ENCODE measurements at places on chromosomes 16 and 17.

DNA sequence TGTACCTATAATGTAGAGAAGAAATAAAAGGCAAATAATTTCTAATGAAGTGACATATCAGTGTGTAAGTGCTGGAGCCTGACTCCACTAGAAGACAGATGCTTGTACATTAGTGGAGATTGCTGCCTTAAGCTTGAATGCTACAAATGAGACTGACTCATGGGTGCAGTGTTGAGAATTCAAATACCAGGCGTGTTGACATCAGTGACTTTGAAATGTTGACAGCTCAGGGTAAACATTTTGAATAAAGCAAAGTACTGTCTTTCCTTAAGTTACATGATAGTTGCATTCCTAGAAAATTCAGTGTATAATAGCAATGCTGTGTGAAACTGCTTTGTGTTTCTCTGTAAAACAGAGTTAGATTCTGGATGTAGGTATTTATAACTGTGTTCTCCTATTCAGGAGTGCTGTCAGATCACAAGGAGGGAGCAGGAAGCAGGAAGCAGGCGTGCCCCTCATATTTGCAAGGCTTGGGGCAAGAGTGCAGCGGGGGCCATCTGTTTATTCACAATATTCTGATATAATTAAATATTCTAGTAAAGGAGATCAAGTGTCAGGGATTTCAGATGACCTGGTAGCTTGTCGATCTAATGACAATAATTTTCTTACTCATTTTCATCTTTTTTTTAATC, 119.0 kb downstream of the SPECC1 start:
- DNase-seq: no peak

- DNase-seq: no peak
These were observed 15.1 kb upstream of the CBX4 start for GRCh38 chr17:79854080-79855060.

- no peak for DNase-seq
These were observed 440.3 kb upstream of the MAF start for GRCh38 chr16:80040814-80041213.

- DNase-seq: no peak
These were observed 40.5 kb downstream of the CMIP start for GRCh38 chr16:81484908-81485624.

- peak; percentile 57 for DNase-seq
These were observed 17.7 kb downstream of the NAA60 start for GRCh38 chr16:3461151-3461550.

DNA sequence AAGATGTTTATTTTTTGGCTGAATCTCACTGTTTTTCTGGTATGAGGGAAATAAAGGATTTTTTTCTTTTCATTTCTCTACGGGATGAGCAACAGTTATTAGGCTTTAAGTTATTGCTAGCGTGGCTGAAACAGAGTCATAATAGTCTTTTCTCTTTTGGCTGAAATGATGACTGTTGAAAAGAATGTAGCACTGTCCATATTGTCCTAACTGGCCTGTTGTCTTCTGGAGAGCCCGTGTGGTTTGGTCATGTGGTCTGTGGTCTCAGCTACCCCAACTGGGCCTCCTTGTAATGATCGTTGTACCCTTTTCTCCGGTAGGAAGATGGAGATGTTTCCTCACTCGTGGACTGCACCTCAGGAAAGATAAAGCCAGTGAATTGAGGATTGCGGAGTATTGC, 36.6 kb downstream of the EPN2 start:
- no peak for DNase-seq
